Esophagus muscularis mucosa (tissue), 4 donors: ENCODE measurements at places on chromosomes 7 and 10. TPM values are rescaled to one million over a fixed set of nuclear protein-coding genes. Genes with fewer than 3 reads are reported as not detected.

GRCh38 chr10:91883549-91884444, 25.5 kb downstream of the FGFBP3 start:
- H3K4me3 ChIP-seq = peak overlapping the region; percentile 6
- H3K36me3 ChIP-seq = no peaks in the 10 kb centered on the region
- no peak for DNase-seq
- peak overlapping the region; percentile 23 for H3K27ac ChIP-seq
- peaks cover 30% of the 10 kb centered on the region for H3K4me1 ChIP-seq

DNA sequence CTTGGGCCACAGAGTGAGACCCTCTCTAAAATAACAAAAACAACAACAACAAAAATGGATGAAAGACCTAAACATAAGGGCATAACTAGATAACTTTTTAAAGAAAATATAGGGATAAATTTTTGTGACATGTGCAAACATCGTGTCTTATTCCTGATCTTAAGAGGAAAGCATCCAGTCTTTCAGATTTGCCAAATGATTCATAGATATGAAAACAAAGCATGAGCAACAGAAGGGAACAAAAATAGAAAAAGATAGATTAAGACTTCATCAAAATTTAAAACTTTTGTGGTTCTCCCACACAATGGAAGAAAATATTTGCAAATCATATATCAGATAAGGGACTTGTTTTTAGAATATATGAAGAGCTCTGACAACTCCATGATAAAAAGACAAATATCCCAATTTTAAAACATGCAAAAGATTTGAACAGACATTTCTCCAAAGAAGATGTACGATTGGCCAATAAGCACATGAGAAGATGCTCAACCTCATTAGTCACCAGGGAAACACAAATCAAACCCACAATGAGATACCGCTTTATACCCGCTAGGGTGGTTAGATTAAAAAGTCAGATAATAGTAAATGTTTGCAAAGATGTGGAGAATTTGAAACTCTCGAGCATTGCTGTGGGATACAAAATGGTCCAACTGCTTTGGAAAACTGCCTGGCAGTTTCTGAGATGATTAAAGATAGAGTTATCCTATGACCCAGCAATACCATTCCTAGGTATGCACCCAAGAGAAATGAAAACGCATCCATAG, 20.3 kb downstream of the PPIF start:
- no peak overlapping the region for H3K4me3 ChIP-seq
- H3K27me3 ChIP-seq = no peaks in the 10 kb centered on the region
- H3K4me1 ChIP-seq = no peaks in the 10 kb centered on the region
- no peak overlapping the region for H3K27ac ChIP-seq
- DNase-seq = no peak
- H3K36me3 ChIP-seq = no peaks in the 10 kb centered on the region

DNA sequence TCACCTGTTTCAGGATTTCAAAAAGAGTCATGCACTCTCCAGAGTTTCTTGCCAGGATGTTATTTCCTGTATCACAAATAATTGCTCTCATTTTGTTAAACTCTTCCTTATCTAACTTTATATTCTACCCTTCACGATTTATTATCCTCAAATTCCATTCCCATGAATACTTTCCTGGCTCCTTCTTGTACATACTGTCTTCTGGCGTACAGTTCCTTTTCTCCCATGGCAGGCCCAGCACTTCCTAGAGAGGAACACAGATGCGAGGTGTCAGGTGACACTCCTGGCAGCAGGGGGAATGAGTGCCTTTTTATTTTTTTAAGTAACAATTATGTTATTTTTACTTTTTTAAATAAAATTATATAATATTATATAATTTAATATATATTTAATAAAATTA, 411.9 kb downstream of the TFEC start:
- H3K27me3 ChIP-seq = no peaks in the 10 kb centered on the region
- H3K4me3 ChIP-seq = no peak overlapping the region
- H3K4me1 ChIP-seq = no peaks in the 10 kb centered on the region
- H3K27ac ChIP-seq = no peak overlapping the region
- no peaks in the 10 kb centered on the region for H3K36me3 ChIP-seq
- no peak for DNase-seq

- H3K27ac ChIP-seq = no peak overlapping the region
- no peaks in the 10 kb centered on the region for H3K4me1 ChIP-seq
- no peak for DNase-seq
- no peaks in the 10 kb centered on the region for H3K36me3 ChIP-seq
These were observed 34.2 kb downstream of the DNAJC12 start for GRCh38 chr10:67803588-67804394.

DNA sequence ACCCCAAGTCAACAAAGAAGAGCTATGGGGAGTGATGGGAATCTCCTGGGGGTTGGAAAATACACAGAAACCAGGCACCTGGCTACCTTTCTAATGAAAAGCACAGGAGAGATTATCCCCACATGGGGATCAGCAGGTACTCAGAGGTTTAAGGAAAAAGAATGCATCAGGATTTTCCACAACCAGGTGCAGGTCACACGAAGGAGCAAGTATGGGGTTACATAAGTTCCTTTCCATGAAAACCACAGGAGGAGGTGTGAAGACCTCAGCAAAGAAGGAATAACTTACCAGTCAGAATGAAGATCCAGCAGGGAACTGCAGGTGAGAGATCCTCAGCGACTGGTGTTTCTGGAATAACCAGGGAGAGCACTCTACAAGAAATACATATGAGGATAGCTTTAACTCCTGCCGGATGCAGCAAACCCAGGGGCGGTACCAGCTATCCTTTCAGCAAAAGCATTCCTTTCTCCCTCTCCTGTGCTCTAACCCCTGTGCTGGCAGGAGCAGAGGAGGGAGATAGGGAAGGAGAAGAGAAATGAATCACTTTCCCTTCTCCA, 116.7 kb upstream of the TMEM106B start:
- H3K36me3 ChIP-seq = no peaks in the 10 kb centered on the region
- no peaks in the 10 kb centered on the region for H3K4me1 ChIP-seq
- no peak for DNase-seq
- no peaks in the 10 kb centered on the region for H3K27me3 ChIP-seq
- no peak overlapping the region for H3K27ac ChIP-seq
- no peak overlapping the region for H3K4me3 ChIP-seq

DNA sequence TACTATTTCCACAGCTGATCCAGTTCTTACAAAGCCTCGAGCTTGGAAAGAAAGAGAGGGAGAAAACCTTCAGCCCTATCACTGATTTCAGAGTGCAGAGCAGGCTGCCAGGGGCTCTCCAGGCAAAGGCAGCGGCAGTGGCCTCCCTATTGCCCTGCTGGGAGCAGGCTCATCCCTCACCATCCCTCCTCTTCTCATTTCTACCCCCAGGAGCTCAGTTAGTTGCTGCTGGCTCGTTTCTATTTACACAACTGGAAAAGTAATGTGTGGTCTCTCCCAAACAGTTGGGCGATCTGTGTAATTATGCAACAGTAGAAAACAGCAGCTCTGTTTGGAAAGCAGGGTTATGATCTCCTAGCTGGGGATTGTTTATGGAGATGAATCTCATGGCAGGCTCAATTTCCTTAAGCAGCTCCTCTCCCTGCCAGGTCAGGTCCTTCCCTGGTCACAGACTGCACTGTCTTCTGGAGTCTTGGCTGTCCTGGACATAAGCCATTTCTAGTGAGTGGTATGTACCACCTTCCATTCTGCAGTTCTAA, 28.7 kb upstream of the TNS3 start:
- DNase-seq = no peak
- H3K36me3 ChIP-seq = no peaks in the 10 kb centered on the region
- peak overlapping the region; percentile 60 for H3K27ac ChIP-seq
- H3K4me3 ChIP-seq = no peak overlapping the region

DNA sequence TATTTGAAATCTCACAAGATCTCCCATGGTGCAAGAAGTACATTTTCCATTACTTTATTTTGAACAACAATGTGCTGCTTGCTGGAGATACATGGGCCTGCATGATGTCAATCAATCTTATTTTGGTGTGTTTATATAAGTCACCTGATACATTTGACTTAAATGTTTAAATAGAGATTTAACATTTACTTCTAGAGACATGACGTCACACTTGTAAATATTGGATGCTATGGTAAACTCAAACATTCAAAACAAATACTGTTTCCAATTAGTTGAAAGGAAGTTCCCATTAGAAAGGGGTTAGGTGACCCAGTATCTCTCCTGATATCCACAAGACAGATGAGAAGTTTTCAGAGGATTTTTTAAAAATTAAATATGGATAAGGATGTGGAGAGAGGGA, 214.5 kb downstream of the NSUN6 start:
- DNase-seq = no peak
- peaks cover 17% of the 10 kb centered on the region for H3K4me1 ChIP-seq
- H3K27me3 ChIP-seq = no peaks in the 10 kb centered on the region
- no peak overlapping the region for H3K4me3 ChIP-seq

DNA sequence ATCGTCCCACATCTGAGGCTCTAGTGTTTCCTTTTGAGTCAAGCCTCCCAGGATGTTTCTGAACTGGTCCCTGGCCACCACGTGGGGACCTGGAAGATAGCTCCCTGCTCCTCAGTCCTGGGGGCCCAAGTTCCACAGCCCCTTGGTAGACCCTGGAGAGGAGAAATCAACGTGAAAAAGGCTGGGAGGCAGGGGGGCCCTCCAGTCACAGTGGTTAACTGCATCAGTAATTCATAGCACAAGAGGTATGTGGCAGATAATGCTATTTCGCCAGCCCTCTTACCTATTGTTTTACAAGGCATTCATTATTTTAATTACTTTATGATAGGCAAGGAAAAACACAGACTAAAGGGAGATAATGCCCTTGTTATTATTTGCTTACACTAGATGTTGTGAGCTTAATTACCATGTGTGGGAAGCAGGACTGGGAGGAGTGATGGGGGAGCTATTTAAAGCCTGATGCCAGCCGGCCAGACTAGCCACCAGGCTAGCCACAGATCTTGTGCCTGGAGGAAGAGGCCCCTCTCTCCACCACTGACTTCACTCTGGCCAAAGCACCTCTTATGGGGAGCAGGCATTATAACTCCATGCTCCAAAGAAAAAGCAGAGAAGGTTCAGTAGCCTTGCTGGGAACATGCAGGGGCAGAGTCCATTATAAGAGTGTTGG, 230.7 kb downstream of the KCNMA1 start:
- peak overlapping the region; percentile 80 for H3K27ac ChIP-seq
- no peak overlapping the region for H3K4me3 ChIP-seq
- H3K36me3 ChIP-seq = no peaks in the 10 kb centered on the region

DNA sequence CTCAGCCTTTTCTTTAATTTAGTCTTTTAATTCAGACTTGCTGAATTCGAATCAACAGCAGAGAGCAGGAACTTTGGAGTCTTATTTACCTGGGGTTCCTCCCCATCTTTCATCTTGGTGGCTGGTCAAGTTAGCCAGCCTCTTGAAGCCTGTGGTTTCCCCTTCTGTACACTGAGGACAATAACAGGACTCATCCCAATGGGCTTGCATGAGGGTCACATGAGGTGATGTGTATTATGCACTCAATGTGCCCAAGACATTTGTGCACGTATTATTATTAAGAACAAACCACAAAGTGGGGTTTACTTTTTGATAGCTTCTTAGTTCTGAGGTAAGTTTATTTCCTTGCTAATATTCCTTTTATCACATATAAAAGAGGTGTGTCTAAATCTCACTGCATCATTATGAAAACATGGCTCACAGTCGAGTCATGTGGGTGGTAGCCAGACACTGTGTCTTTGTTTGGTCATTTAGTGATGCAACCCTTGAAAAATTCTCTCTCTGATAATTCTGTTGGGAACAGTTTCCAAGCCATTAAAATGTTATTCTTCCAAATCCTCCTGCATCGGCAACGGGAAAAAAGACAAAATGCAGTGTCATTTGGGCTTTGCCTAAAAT, 86.5 kb upstream of the GRB10 start:
- peaks cover 7% of the 10 kb centered on the region for H3K4me1 ChIP-seq
- no peak for DNase-seq
- no peak overlapping the region for H3K4me3 ChIP-seq

GRCh38 chr10:42941295-42941644, 135.6 kb upstream of the RET start:
- no peak for DNase-seq
- H3K4me3 ChIP-seq = no peak overlapping the region
- no peak overlapping the region for H3K27ac ChIP-seq
- H3K36me3 ChIP-seq = no peaks in the 10 kb centered on the region
- H3K4me1 ChIP-seq = no peaks in the 10 kb centered on the region

- H3K27ac ChIP-seq = no peak overlapping the region
- peaks cover 14% of the 10 kb centered on the region for H3K4me1 ChIP-seq
- H3K4me3 ChIP-seq = no peak overlapping the region
These were observed 155.7 kb downstream of the MGMT start for GRCh38 chr10:129622736-129623135.

DNA sequence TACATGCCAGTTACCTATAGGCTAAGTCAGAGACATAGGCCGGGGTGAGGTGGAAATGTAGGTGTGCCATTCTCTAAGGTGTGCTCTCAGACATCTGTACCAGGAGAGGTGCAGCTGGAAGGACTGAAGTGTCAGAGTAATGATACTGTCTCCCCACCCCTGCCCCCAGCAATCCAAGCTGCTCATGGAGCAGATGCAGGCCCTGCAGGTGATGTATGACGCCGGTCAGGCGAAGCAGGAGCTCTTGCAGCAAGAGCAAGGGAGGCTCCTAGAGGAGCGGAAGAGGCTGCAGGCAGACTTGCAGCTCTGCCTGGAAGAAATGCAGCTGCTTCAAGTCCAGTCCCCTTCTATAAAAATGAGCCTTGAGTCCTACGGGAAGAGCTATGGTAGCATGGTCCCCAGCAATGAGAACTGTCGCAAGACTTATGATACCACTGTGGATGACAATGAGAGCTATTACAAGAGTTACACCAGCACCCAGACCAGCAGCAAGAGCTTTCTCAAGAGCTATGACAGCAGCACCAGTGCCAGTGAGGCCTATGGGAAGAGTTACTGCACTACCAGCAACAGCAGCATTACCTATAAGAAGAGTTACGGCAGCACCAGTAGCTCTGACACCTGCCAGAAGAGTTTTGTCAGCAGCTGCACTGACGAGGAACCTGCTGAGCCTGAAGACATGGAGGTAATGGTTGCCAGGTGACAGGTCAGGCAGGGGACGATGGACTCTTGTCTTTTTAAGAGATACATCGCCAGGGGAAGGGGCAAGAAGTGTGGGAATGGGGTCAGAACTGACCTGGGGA, 18.4 kb upstream of the FLNC start:
- no peaks in the 10 kb centered on the region for H3K4me1 ChIP-seq
- DNase-seq = no peak

GRCh38 chr7:131174391-131174790, 153.3 kb upstream of the MKLN1 start:
- no peaks in the 10 kb centered on the region for H3K4me1 ChIP-seq
- no peaks in the 10 kb centered on the region for H3K36me3 ChIP-seq
- H3K27ac ChIP-seq = no peak overlapping the region
- DNase-seq = no peak
- H3K4me3 ChIP-seq = no peak overlapping the region

- H3K4me1 ChIP-seq = peaks cover 22% of the 10 kb centered on the region
- H3K36me3 ChIP-seq = no peaks in the 10 kb centered on the region
- no peaks in the 10 kb centered on the region for H3K27me3 ChIP-seq
- no peak for DNase-seq
These were observed 38.1 kb downstream of the COL13A1 start for GRCh38 chr10:69839696-69840345.

Gene PLA2G12B
- not detected for total RNA-seq

Gene EN2
- total RNA-seq = 0.06 TPM

Gene CLRN3
- total RNA-seq = not detected

Gene CABCOCO1
- total RNA-seq = 0.83 TPM

Gene LGI1
- total RNA-seq = 0.69 TPM

Gene TMEM196
- not detected for total RNA-seq

Gene IFIT1B
- total RNA-seq = not detected

Gene TPK1
- 3.7 TPM for total RNA-seq
